Activated T-helper 1 cell treated with anti-CD3 and anti-CD28 coated beads, Interleukin-2, amount 50 U/mL, for 16 hours (primary cell): ENCODE measurements at places on chromosomes 7 and 10.

DNA sequence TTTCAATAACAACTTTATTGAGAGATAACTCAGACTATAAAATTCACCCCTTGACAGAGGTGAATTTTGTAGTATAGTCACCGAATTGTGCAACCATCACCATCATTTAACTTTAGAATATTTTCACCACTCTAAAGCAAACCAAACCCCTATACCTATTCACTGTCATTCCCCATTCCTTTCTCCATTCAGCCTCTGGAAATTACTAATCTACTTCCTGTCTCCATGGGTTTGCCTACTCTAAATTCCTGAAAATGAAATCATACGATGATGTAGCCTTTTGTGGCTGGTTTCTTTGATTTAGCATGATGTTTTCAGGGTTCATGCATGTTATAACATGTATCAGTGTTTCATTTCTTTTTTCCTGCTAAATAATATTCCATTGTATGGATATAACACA, 15.6 kb upstream of the LMTK2 start:
- no peak for DNase-seq

- DNase-seq, result no peak
Measured at GRCh38 chr10:78927257-78927995, 141.3 kb upstream of the ZMIZ1 start.

DNA sequence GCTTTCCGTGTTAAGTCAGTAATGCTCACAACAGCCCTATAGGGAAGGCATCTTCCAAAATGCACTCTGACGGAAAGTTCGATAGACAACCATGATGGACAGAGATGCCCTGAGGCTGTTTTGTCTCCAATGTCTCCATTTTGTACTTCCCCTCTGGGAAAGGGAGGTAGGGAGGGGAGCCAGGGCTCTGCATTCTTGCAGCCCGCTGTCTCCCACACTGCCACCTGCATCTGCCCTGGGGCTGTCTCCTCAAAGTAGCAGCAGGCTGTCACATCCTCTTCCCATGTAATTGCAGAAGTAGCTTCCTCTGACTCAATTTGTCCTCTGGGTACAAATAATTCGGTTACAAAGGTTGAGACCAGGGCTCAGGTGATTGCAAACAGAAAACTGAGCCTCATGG, 131.4 kb downstream of the GPAM start:
- no peak for DNase-seq

DNA sequence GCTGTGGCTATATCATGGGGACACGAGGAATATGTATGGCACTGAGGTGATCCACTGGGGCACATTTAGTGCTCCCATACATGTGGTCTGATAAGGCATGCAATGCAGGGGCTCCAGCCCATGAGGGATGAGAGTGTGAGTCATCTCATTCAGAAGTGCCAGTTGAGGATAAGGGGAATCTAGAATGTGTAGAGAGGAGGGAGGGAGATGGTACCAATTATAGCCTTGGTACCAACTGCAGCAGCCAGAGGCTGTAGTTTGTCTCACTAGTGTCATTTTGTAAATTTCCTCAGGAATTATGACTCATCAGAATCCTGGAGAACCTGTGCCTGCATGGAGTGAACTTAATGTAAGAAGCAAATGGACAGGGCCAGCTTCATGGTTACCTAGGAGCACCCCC, 46.2 kb downstream of the LAMB4 start:
- no peak for DNase-seq

DNA sequence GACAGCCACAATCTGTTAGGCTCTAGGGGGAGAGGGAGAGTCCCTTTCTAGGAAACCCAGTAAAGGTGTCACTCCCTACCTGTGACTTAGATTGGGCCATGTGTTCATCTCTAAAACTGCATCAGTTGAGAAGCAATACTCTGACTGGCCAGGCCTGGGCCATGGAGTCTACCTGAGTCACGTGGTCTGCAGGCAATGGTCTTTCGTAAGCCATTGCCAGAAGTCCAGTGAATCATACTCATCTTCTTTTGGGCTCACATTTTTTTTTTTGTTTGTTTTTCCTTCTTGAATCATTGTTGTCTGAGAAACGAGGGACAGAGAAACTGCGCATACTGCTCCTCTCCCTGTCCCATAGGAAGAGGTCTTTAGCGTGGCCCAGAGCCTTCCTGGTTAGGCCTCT, 215.6 kb downstream of the CCSER2 start:
- DNase-seq, result no peak

DNA sequence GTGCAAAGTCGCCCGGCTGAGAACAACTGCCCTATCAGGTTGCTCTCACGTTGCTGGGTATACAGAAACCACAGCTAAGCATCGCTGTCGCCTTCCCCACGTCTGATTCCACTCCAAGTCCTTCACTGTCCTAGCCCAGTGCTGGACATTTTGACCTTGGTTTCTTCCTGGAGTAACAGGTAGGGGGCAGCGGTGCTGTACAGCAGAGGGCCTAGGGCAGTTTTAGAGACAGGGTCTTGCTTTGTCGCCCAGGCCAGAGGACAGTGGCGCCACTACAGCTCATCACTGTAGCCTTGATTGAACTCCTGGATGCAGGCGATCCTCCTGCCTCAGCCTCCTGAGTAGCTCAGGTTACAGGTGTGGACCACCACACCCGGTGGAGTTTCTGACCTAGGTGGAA, 2.6 kb downstream of the CLDN15 start:
- no peak for DNase-seq
